ENCODE measurements at places on chromosomes 7 and 10.

DNA sequence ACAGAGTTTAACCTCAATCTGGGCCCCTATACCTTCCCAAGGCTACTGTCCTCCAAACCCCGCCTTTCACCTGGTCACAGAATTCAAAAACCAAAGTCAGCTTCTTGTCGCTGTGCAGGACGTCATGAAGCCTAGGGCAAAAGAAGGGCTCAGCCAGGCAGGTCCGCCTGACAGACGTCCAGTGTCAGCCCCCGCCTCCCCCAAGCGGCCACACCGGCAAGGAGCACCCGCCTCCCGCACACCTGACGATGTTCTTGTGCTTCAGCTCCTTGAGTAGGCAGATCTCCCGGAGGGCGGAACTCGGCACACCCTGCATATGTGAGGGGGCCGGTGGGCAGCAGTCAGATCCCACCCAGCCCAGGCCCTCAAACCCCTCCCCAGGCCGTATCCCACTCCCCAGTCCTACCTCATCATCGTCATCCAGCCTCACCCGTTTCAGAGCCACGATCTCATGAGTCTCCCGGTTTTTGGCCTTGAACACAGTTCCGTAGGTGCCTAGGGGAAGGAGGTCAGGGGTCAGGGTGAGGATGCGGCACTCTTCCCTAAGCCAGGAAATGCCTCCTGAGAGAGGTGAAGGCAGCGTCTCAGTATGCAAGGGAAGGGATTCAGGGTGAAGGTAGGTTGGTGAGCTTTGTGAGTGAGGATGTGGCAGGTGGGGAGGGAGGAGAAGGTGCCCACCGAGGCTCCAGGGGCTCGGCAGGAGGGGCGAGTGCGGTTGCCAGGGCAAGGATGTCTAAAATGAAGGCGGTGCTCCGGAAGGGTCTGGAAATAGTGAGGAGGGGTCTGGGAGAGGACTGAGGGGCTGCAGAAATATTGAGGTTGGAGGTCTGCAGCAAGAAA, 811 bp downstream of the CDK5 start:
- no peak for DNase-seq

DNA sequence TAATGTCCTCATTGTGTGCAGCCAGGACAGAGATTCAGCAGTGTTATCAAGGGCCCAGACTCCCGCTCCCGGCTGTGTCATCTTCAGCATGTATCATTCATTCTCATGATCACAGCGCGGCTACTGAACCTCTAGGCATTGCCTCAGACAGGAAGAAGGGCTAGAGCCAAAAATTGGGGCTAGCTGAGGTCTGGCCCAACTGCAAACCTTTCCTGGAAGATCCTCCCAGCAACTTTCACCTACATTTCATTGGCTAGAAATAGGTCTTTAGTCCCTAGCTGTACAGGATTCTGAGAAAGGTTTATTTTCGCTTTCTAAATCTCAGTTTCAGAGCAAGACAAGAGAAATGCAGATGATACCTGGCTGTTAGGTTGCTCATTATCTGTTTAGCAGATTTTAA, 81.9 kb downstream of the CREM start:
- DNase-seq, result no peak

GRCh38 chr10:16822726-16823360, 5.6 kb upstream of the RSU1 start:
- DNase-seq, result no peak

DNA sequence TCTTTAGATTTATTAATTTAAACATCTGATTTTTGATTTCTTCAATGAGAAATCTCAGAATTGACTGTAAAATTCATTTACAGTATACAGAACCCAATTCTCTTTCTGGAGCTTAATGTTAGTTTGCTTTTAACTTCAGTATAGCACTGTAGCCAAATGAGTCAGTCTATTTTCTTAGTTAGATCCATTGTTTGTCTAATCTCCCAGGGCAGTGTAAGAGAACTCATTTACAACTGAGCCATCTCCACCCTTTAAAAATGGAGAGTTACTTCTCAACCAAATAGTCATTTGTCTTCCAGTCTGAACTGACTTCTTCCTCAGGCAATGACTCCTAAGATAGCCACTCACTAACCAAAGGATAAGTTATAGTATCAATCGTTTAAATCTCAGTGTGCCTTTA, 3.0 kb upstream of the WNT2 start:
- DNase-seq, result peak; percentile 39

DNA sequence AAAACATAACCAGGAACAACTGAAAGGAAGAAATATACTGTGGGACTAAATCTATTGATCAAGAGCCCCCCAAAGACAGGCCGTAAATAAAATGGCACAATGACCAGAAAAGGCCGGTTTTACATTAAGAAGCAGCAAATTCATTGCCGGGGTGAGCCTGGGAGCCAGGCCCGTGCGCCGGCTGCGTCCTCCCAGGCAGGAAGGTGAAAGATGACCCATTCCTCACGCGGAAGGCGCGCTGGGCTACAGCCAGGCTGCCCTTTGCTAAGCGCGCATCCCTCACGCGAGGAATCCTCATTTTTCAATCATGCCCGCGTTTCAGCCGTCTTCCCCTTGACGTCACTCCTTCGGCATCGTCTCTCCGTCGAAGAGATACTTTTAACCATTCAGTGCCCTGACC, 47.6 kb upstream of the MGMT start:
- no peak for DNase-seq

DNA sequence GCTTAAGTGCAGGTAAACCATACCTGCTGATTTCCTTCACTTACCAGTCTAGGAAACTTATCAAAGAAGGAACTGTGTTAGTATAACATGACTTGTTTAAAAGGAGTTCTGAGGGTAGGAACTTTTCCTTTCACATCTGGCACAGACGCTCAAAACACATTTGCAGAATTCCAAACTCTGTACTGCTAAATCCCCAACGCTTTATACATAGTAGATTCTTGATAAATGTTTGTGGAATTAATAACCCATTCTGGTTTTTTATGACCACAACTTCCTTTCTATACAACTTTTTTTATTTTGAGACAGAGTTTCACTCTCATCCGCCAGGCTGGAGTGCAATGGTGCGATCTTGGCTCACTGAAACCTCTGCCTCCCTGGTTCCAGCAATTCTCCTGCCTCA, 7.7 kb upstream of the TRUB1 start:
- peak; percentile 69 for DNase-seq

DNA sequence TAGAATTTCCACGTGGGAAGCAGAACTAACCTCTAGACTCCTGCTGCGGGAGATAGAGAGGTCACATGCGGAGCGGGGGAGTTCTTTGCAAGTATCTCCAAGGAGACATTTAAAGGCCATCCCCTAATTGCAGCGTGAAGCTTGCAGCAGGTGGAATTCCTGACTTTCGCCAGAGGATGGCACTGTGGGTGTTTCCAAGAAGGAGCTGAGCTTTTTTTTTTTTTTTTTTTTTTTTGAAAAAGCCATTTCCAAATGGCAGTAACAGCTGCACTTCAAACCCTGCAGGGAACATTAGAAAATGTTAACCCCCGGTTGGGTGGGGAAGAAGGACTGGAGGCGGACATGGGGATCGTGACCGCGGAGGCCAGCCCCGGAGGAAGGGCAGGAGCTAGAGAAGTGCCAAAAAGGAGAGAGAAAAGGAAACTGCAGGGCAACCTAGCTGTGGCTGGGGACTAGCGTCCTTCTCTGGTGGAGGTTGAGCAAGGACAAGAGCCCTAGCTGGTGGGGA, 487.7 kb downstream of the TYW1 start:
- peak; percentile 60 for DNase-seq

- peak; percentile 71 for DNase-seq
Measured at GRCh38 chr7:133912916-133913697, 214.0 kb upstream of the LRGUK start.

- no peak for DNase-seq
Measured at GRCh38 chr10:16976803-16977202, 152.8 kb downstream of the CUBN start.

DNA sequence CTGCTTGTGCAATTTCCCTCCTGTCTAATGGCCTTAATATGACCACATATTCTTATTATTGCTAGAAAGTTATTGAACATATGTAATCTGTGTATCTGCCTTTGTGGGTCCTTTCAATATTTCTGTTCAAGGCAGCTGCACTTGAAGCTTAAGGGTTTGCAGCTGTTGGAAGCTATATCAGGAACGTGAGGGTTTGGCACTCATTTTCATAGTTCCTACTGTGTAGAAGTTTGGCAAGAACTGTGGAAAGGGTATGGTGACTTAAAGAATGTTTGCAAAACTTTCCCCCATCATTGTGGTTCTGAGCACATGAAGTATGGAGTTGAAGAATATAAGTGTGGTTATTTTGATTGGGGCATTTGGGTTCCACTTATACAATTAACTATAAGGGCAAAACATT, 144.7 kb upstream of the SEMA3A start:
- DNase-seq, result peak; percentile 8
